SHP77 (cell line): ENCODE measurements at places on chromosomes 2 and 18.

DNA sequence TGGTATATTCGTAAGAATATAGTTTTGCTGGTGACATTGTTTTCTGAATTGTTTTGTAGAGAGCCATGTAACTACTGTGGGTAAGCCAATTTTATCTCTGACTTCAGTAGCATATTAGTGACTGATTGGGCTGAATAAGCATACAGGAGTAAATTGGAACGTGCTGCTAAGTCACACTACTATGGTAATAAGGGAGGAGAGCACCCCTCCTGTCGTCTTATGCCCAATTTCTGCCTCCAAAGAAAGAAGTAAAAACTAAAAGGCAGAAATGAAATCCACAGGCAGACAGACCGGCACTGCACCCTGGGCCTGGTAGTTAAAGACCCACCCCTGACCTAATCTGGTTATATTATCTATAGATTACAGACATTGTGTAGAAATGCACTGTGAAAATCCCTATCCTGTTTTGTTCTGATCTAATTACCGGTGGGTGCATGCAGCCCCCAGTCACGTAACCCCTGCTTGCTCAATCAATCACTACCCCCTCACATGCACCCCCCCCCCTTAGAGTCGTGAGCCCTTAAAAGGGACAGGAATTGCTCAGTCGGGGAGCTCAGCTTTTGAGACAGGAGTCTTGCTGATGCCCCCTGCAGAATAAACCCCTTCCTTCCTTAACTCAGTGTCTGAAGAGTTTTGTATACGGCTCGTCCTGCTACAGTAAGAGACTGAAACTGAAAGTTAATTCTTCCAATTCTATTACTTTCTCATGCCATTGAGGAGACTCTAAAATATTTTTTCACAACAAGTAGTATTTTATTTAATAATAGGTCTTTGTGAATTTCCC, 167.0 kb downstream of the ZNF804A start:
- DNase-seq = no peak

DNA sequence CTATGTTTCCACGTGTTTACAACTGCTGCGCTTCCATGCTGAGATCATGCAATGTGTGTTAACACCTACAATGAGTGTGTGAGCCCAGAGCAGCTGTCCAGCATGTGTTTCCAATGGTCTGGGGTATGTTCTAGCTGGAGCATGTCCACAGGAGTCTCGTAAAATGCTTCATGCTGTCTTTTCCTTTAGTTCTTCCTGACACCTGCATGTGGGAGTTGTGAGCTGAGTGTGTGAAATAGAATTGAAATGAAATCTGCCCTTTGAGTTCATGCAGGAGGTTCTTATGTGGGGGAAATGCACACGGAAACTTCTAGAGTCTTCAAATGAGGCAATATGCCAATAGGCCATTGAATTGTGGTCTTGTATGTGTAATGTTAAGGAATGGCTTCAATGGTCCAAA, 205.1 kb downstream of the RND3 start:
- DNase-seq = no peak

DNA sequence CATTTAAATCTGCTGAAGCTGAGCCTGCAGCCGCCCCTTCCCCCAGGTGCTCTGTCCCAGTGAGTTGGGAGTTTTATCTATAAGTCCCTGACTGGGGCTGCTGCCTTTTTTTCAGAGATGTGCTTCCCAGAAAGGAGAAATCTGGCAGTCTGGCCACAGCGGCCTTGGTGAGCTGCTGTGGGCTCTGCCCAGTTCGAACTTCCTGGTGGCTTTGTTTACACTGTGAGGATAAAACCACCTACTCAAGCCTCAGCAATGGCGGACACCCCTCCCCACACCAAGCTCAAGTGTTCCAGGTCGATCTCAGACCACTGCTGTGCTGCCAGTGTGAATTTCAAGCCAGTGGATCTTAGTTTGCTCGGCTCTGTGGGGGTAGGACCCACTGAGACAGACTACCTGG, 97.3 kb downstream of the ACAA2 start:
- no peak for DNase-seq

GRCh38 chr2:188076149-188077056, 215.3 kb upstream of the GULP1 start:
- no peak for DNase-seq

DNA sequence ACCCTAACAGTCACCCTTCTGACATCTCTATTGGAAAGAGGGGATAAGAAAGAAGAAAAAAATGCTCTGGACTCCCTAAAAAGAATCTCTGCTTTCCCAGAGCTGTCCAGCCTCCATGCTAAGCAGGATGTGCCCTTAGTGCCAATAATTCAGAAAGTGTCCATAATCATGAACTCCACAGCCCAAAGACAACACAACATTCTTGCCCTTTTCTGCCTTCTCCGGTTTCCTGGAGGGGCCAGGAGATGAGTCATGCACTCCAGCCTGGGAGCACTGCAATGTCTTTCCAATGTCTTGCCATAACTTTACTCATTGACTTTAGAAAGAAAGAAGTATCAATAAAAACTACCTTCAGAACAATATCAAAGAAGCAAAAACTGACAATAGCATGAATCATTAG, 44.0 kb downstream of the KLF7 start:
- no peak for DNase-seq

DNA sequence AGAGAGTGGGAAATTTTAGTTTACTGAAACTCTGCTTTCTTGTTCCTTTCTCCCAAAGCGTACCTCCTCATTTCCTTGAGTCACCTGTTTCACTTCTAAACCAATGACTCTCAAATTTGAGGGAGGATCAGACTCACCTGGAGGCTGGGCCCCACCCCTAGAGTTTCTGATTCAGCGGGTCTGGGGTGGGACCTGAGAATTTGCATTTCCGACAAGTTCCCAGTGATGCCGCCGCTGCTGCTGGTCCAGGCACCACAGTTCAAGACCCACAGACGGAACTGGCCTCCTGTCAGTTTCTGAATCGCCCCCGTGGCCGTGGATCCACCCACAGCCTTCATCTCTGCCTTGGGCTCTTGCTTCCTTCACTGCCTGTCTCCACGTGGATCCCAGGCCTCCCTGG, 44.9 kb upstream of the PELI1 start:
- DNase-seq = no peak
